ENCODE measurements at places on chromosomes 1 and 21. TPM values are rescaled to one million over a fixed set of nuclear protein-coding genes. Genes with fewer than 3 reads are reported as not detected.

AMY1B gene
- total RNA-seq = not detected

OR2M3 gene
- total RNA-seq = not detected

ARHGAP30 gene
- total RNA-seq = 0.25 TPM

IFI44L gene
- total RNA-seq = 271 TPM

DYNLT5 gene
- total RNA-seq = not detected

DNA sequence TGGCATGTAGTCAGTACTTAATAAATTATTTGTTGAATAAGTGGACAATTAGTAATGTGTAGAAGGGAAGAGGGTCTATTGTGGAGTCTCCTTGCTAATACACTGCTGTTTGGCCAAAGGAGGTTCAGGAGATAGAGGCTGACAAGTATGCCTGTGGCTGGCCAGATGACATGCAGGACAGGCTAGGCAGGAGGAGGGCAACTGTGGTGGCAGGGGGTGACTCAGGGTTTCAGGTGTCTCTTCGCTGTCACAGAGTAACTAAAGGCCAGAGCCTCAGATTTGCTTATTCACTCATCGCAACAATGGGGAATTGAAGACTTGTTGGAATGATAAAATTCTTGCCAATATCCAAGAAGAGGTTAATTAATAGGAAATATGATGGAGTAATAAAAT, 33.1 kb downstream of the THRAP3 start:
- no peak for DNase-seq

- DNase-seq = no peak
These were observed 666.1 kb downstream of the SMYD3 start for GRCh38 chr1:245840971-245841370.

GRCh38 chr1:198970916-198971315, 332.1 kb downstream of the PTPRC start:
- no peak for DNase-seq

GRCh38 chr1:40665335-40666171, at the start of gene RIMS3:
TSS of gene RIMS3 (minus strand) at chr1:40665682. CDS start at chr1:40641925, 23,757 bp downstream.
- no peak for DNase-seq

GRCh38 chr1:40802078-40802741, 18.6 kb downstream of the KCNQ4 start:
- peak; percentile 43 for DNase-seq

- no peak for DNase-seq
These were observed 1.5 kb upstream of the DNAJB4 start for GRCh38 chr1:78003070-78003746.

DNA sequence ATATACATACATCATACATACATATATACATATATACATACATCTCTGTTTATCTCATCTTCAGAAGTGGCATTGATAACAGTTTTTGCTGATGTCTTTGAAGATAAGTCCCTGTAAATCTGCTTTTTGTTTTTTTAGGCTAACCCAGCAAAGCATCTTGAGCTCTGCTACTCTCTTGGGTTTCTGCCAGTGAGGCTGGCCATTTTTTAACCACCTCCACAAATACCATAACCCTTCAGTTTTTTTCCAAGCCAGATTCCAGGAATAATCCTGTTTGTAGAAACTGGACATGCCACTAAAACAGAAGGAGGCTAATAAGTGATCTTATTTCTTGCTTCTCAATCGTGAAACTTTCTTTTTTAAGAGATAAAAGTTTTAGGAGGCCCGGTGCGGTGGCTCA, 21.6 kb downstream of the SDHC start:
- DNase-seq = peak; percentile 54

DNA sequence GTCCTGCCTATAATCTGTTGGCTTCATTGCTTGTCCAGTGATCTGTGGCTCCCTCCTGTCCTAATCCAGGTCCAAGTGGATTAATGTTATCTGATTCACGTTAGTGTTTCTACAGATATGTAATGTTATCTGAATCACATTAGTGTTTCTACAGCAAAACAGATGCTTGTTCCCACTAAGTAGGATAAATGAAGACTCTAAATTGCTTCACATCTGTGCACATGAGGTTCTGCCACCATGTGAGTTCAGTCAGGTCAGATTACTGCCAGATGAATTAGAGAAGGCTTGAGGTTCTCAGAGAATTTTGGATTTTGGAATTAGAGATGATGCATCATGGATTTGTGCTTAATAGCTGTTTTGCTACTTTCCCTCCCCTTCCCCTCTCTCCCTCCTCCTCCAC, 13.2 kb downstream of the DISC1 start:
- no peak for DNase-seq

DNA sequence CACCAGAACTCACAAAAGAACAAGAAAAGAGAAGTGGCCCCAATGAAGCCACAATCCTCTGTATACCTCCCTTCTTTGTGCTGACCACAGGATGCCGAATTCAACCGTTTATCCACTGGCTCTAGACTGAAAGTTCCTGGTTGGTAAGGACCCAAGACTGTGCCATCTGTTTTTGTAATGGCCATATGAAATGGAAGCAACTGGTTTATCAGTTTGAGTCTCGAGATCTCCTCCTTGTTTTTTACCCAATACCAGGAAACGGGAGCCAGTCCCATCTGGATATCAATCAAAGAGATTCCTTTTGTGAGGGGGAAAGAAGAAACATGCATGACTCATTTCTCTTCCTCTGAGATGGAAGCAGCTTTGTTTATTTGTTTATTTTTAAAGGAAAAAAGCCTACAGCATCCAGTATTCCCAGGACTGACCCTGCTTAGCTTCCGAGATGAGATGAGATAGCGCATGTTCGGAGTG, 32.4 kb upstream of the ZNF124 start:
- no peak for DNase-seq

GRCh38 chr1:53811414-53811851, 26.7 kb downstream of the NDC1 start:
- no peak for DNase-seq

GRCh38 chr21:38965910-38966504, 160.3 kb downstream of the ETS2 start:
- DNase-seq = no peak

- DNase-seq = peak; percentile 6
These were observed 2.8 kb downstream of the ADGRL2 start for GRCh38 chr1:81803431-81804110.

- DNase-seq = no peak
These were observed 172.8 kb upstream of the CXADR start for GRCh38 chr21:17340081-17340480.
